ENCODE measurements at places on chromosomes 12 and 14.

GRCh38 chr14:99549684-99550083, 54.3 kb downstream of the CCDC85C start:
- no peak for DNase-seq

- no peak for DNase-seq
Measured at GRCh38 chr12:114961491-114961890, 277.5 kb upstream of the TBX3 start.

DNA sequence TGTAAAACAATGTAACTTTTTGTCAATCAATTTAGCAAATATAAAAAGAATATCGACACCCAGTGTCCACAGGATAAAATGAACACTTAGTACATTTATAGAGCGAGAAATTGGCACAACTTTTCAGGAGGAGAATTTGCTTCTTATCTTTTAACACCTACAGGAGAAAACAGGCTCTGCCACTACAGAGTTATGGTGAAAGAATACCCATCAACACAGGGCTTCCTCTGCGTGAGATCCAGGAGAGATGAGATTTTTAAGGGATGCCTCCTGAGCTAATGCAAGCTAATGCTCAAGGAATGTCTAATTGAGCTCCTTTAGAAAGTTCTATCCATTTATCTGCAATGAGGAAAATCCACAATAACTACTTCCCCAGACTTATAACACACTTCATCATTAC, 7.8 kb downstream of the TBPL2 start:
- no peak for DNase-seq

DNA sequence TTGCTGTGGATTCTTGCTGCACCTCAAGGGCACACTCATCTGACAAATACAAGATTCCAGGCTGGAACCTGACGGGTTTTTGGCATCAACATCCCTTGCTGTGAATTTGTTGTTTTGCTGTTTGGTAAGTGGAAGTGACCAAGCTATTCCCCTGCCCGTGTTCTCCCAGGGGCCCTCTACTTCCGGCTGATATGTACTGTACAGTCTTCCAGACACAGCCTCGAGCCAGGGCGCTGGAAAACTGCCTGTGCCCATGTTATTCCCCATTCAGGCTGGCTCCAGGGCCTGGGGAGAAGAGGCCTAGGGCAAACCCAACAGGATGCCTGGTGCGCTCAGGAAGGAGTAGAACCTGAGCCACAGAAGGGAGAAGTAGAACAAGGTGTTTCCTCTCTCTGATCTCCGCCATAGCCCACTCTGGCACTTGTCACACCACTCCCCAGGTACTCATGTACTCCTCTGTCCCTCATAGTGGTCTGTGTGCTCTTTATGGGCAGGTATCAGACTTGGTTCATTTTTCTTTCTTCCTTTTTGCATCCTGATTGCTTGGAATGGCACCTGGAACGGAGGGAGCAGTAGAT, 67.8 kb upstream of the LTA4H start:
- no peak for DNase-seq

- no peak for DNase-seq
Measured at GRCh38 chr12:104751594-104751993, 206.5 kb downstream of the SLC41A2 start.

GRCh38 chr14:53955671-53956426, 776 bp downstream of the BMP4 start:
- DNase-seq: no peak

Measured in hypothalamus (tissue), 51 donors.